ENCODE measurements at places on chromosomes 1 and 21. TPM values are rescaled to one million over a fixed set of nuclear protein-coding genes. Genes with fewer than 3 reads are reported as not detected.

LINGO4 gene
- total RNA-seq: not detected

CIART gene
- total RNA-seq: 5.1 TPM

ESPN gene
- total RNA-seq: not detected

IVL gene
- 0.79 TPM for total RNA-seq
